ENCODE measurements at places on chromosomes 1 and 21.
A peak's percentile ranks its signal among the peaks of the same experiment; 100 is the strongest.

DNA sequence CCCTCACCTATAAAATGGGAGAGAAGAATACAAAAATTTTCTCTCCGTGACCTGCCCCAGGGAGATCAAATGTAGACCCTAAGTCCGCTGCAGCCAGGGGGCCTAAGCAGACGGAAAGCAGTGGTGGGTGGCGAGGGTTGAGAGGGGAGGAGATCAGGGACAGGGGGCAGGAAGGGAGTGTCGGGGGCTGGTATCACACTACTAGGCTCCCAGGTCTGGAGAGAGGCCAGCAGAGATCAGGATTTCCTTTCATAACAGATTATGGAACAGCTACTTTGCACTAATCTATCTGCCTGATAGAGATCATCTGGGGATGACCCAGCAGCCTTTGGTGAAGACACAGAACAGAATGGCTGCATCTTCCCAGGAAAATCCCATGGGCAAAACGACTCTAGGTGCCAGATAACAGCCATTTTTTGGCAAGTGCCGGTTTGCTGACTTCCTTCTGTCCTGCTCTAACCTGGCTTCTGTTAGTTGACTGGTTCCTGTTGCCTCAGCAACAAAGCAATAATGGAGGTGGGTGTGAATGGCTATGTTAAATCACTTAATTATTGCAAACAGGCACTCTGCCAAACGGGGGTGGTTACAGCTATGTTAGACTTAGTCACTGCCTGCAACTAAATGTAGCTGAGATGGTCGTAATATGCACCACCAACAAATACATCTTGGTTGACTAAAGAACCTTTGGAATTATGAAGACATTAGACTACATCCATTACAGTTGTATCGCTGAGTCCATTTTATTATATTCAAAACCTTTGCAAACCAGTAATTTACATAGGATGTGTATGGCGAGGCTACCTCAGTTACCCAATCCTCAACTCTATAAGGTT lies 30.0 kb upstream of the EPS8L3 start:
- DNase-seq: peak; percentile 54

- DNase-seq: peak; percentile 42
These were observed at the start of gene CROCC for GRCh38 chr1:16921391-16922185. TSS of gene CROCC (plus strand) at chr1:16921931. CDS start at chr1:16922019, 88 bp downstream.

DNA sequence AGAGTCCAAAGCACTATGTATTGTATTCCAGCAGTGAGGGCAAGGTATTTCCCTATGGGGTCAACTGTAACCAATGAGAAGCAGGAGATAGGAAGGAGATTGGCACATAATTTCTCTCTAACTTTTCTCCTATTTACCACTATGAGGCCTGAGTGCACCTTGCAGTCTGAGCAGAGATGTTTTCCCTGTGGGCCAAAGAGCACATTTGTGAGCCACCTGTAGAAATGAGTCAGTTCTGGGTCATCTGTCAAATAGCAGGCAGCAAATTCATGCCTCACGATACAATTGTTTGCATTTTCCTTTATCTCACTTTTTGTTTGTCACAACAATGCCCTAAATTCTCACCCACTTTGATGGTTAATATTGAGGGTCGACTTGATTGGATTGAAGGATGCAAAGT lies 547.2 kb upstream of the NCAM2 start:
- DNase-seq: no peak

- DNase-seq: peak; percentile 59
These were observed 15.9 kb downstream of the COL8A2 start for GRCh38 chr1:36109041-36109679.

DNA sequence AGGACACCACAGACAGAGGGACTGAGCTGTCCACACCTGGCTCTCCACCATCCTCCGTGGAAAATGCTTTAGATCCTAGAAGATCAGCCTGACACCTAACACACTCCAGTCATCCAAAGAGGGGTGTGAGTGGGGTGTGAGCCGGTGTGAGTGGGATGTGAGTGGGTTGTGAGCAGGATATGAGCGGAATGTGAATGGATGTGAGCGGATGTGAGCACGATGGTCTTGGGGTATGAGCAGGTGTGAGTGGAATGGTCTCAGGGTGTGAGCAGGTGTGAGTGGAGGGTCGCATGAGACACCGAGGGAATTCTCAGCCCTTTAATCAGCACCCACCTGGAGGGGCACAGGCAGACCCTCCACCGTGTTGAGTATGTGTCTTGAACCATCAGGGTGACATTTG lies 851 bp downstream of the TCP10L start:
- no peak for DNase-seq

DNA sequence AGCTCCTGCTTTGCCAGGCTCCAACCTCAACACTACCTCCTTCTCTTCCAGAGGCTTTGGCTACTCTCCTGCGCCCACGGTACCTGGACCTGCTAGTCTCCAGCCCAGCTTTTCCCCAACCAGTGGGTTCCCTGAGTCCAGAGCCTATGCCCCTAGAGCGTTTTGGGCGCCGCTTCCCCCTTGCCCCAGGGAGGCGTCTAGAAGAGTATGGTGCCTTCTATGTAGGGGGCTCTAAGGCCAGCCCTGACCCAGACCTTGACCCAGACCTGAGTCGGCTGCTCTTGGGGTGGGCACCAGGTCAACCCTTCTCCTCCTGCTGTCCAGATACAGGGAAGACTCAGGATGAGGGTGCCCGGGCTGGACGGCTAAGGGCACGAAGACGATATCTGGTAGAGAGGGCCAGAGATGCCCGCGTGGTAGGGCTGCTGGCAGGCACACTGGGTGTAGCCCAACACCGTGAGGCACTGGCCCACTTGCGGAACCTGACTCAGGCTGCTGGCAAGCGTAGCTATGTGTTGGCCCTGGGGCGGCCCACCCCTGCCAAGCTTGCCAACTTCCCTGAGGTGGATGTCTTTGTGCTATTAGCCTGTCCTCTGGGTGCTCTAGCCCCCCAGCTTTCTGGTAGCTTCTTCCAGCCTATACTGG lies 1.6 kb downstream of the DPH2 start:
- DNase-seq: no peak

- DNase-seq: no peak
These were observed 55.2 kb downstream of the SDC3 start for GRCh38 chr1:30853350-30853749.

DNA sequence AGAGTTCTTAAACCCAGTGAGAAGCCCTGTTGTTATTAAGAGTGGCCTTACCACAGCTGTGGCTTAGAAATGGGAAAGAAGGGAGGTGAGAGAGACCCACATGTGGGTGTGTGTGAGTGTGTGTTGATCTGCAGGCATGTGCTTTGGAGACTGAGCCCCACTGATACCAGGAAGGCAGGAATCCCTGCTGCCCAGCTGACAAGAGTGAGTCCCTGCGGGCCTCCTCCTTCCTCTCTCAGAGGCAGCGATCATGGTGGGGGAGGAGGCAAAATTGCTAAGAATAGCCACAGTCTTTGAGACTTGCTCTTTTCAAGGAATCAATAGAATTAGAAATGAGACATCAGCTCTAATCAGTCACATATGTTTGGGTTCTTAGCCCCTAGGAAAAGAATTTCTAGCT lies 87.0 kb upstream of the WARS2 start:
- no peak for DNase-seq

- no peak for DNase-seq
These were observed 251.2 kb downstream of the DSCAM start for GRCh38 chr21:40595806-40596205.

GRCh38 chr1:15322648-15323350 lies 75.8 kb downstream of the FHAD1 start:
- no peak for DNase-seq

DNA sequence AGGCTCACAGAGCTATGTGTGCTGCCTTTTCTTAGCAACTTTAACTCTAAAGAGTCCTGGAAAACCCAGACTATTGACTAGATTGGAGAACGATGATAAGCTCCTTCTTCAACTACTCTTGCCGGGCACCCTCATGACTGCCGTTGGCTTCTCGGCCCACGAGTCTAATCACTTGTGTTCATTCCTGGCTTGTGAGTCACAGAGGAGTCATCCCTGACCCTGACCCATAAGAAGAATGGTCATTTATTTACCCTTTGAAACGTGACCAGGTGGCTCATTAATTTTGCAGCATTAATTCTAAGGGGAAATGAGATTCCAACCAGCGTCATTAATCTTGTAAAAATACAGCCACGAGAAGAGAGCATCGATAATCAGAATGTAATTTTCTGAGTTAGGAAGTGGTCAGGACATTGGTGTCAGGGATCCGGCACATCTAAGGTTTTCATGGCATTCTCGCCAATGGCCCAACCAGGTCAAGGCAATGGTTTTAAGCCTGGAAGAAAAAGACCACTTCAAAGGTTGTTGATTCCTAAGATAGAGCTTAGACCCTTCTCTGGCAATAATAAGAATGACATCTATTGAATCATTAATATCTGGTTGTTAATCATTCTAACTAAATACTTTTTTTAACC lies 183.6 kb upstream of the RUNX1 start:
- DNase-seq: no peak

GRCh38 chr1:28249013-28249865 lies 10.1 kb upstream of the SESN2 start:
- DNase-seq: peak; percentile 36

DNA sequence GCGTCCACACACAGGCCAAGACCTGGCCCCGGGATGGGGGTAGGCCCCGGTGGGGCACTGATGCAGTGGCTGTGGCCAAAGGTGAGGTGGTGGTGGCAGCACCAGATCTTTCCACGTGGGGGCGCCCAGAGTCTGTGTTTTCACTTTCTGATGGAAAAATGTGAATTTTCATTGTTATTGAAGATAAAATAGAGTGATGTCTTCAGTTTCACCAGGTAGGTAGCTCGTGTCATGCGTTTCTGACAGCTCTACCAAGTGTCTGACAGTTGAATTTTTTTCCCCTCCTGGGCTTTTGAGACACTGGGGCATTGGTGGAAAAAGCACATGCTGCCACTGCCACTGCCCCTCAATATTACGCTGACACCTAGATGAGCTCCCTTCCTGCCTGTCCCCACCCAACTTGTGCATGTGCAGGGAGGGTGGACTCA lies 40.0 kb upstream of the MAGOH start:
- peak; percentile 52 for DNase-seq

DNA sequence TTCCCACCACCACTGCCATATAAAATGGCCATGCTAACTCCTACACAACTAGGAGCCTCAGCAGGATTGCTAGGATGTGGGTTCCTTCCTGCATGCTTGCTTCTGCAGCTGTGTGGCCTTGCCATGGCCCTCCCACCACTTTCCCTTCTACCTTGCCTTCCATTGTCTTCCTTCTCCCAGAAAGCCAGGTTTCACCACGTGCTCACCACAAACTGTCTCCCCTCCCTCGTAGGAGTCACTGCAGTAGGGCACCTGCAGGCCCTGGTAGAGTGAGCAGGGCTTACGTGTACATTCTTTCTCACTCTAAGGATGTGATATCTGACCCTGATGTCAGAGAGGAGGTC lies 3.7 kb downstream of the C1orf226 start:
- no peak for DNase-seq

- DNase-seq: no peak
These were observed 32.2 kb downstream of the HENMT1 start for GRCh38 chr1:108628665-108629064.

DNA sequence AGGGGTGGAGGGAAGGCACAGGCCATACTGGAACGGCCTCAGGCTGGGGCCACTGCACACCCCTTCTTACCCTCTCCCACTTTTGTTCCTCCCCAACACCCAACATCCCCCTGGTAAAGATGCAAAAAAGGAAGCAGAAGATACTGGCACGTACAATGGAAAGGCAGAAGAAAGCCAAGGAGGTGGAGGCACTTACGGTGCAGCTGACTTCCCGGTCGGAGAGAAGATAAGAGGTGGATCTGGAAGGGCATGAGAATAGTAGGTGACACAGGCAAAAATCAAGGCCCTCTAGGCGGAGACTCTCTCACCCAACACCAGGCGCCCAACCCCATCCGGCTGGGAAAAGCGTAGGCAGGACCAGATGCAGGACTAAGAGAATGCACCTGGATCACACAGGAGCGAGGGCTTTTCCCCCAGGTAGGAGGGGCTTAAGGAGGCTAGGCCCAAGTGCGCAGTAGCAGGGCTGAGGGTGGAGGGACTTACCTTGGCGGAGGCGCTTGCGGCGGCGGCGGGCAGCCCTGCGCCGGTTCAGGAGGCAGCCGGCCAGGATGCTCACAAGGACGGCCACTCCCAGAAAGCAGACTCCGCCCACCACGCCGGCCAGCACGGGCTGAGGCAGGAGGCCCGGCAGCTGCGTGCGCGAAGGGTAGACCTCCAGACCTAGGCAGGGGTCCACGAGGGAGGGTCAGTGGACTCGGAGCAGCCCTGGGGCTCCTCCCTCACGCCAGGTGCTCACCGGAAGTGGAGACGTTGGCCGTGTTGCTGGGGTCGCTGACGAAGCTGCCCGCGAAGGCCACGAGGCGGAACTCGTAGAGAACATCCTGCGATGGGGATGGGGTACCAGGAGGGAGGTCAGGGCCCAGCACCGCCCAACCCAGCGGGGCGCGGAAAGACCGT lies 4.1 kb upstream of the TAGLN2 start:
- DNase-seq: no peak

DNA sequence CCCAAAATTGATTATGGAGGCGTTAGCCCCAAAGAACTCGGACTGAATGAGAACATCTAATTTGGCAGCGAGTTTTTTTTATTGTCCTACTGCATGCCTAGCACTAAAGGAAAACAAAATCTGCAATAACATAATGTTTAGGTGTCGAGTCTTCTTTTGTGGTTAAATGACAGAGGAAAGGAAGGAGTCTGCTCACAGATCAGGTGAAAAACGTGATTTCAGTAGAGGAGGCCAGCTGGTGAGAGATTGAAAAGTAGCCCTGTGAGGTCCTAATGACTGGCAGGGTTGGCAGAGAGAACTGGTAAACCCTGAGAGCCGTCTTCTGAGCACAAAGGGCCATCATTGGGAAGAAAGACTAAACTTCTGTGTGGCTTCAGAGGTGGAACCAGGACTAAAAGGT lies 24.2 kb downstream of the WDTC1 start:
- no peak for DNase-seq

- DNase-seq: no peak
These were observed 99.6 kb downstream of the ODF2L start for GRCh38 chr1:86296305-86297205.

GRCh38 chr21:28454564-28455252 lies 538.0 kb downstream of the LTN1 start:
- no peak for DNase-seq

- no peak for DNase-seq
These were observed 432.0 kb downstream of the LMO4 start for GRCh38 chr1:87760654-87761053.

GRCh38 chr1:200245473-200245872 lies 164.4 kb downstream of the ZNF281 start:
- no peak for DNase-seq

GRCh38 chr1:4166713-4167112 lies 266.6 kb upstream of the C1orf174 start:
- DNase-seq: no peak

DNA sequence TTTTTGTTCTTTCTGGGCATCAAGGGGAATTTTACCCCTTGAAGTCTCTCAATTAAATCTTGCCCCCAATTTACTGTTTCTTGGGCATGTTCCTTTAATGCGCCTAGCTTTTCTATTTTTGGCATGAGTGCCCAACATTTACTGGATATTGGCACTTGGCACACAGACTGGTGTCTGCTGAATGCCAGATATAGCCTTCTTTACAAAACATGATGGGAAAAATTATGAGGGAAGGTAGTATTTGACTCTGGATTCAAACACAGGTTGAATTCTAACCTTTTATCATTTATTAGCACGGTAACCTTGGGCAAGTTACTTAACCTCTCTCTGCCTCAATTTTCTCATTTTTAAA lies 88.3 kb upstream of the GPR52 start:
- no peak for DNase-seq

Measured in CD4-positive, alpha-beta T cell treated with Interleukin-6 at 100 ng/mL for 8 hours (primary cell).